ENCODE measurements at places on chromosomes 5 and 9.

DNA sequence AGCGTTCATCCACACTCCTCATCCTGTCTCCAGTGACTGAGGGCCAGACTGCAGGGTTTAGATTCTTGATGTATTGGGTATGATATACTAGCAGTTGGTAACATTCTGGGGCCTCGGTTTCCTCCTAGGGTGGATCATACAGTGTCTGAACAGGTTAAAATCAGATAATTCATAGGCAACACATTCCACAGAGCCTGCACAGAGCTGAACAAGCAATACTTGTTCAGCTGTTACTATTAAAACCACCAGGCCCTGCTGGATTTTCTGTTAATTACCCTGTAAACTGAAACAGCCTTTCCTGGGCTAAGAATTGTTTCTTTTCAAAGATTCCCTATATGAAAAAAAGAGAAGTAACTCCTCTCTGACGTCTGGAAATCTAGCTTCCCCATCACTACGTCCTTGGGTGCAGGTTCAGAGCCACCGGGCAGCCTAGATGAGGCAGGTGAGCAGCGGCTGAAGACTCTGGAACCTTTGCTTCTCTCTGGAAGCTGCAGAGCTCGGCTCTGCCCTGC is 1313.5 kb upstream of the WWC1 start:
- no peak for DNase-seq

GRCh38 chr9:98326459-98327248 is 71.2 kb upstream of the TBC1D2 start:
- DNase-seq = no peak

GRCh38 chr5:173917788-173918786 is 29.9 kb downstream of the CPEB4 start:
- DNase-seq = no peak

DNA sequence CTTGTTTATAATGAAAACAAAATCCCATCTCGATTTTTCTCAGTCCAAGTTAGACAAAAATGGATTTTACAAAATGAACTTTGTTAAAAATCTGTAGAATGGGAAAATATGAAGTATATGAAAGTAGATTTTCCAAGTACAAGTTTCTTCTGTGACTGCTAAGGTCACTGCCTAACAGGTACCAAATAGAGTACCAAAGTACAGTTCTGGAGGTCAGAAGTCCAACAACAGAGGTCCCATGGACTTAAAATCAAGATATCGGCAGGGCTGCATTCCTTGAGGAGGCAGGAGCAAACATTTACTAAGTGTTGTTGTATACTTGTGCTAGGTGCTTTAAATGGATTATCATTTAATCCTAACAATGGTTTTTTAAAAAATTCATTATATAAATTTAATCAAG is 5.9 kb downstream of the YTHDC2 start:
- DNase-seq = no peak

GRCh38 chr5:83509540-83509939 is 38.0 kb downstream of the VCAN start:
- no peak for DNase-seq

- no peak for DNase-seq
These were observed 122.7 kb upstream of the LMX1B start for GRCh38 chr9:126490871-126491567.

GRCh38 chr9:4798281-4799032 is 5.7 kb downstream of the RCL1 start:
- DNase-seq = no peak

DNA sequence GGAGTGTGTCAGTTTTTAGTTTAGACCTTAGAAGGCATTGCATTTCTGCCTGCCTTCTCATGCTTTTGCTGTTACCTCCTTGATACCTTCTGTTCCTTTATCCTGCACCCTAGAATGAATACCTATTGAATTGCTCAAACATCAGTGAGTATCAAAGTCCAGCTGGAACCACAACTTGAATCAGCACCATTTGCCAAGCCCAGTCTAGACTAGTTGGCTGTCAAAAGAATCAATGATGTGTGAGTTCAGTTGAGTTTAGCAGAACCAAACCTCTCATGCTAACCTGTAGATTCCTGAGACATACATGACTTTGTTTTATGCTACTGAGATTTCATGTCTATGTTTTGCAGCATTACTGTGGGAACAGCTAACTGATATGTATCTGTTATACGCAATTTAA is 116.6 kb downstream of the FAM170A start:
- DNase-seq = no peak

DNA sequence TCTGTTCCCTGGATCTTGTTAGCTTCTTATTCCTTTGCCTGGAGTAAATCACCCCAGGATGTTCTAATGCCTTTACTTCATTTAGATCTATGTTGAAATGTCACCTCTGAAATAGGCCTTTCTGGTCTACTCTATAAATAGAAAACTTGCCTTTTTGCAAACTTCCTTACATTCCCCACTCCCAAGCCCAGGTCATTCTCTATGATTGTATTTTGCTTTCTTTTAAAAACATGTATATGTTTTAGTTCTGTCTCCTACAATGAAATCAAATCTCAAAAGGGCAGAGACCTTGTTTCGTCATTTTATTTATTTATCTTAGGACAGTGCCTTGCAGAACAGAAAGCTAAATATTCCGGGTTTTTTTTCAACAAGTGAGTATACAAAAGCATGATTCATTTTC is 1657.7 kb upstream of the C9orf72 start:
- no peak for DNase-seq

All from T-helper 1 cell (primary cell).